ENCODE measurements at places on chromosomes 1 and 21. TPM values are rescaled to one million over a fixed set of nuclear protein-coding genes. Genes with fewer than 3 reads are reported as not detected.

DNA sequence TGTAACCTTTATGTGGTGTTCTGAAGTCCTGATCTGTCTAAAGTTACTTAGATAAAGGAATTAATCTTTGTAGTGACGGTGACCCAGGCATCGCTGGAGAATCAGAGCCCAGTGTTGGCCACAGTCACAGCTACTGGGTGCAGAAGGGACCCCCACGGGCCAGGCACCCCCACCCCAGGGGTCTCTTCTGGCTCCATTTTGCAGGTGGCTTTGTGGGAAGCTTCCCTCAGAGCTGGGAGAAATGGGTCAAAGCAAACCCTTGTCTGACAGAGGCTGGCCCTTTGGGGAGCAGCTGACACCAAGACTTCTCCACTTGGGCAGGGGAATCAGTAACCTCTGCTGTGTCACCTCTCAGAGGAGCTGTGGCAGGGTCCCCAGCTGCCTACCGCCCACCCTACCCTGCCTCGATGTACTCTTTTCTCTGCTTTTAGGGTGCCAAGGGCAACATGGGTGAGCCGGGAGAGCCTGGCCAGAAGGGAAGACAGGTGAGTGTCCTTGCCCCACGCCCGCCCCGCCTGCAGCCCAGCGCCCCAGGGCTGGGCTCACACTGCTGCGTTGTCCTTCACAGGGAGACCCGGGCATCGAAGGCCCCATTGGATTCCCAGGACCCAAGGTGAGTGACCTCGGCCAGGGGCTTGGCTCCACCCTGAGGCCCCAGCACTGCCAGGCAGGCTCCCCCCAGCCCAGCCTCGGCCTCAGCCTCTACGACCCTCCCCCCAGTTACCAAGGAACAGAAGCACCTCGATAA, 17.7 kb downstream of the COL6A2 start:
- DNase-seq: peak; percentile 14
- no peaks in the 10 kb centered on the region for H3K4me1 ChIP-seq
- no peak overlapping the region for H3K27ac ChIP-seq
- no peak overlapping the region for H3K4me3 ChIP-seq
- peaks cover 86% of the 10 kb centered on the region for H3K36me3 ChIP-seq

GRCh38 chr21:15247613-15248012, 182.8 kb upstream of the NRIP1 start:
- H3K4me3 ChIP-seq: no peak overlapping the region
- no peak overlapping the region for H3K27ac ChIP-seq
- H3K36me3 ChIP-seq: no peaks in the 10 kb centered on the region
- H3K4me1 ChIP-seq: no peaks in the 10 kb centered on the region
- no peak for DNase-seq
- H3K27me3 ChIP-seq: no peaks in the 10 kb centered on the region

- no peaks in the 10 kb centered on the region for H3K4me1 ChIP-seq
- no peak overlapping the region for H3K27ac ChIP-seq
- no peaks in the 10 kb centered on the region for H3K27me3 ChIP-seq
- no peaks in the 10 kb centered on the region for H3K36me3 ChIP-seq
- no peak overlapping the region for H3K4me3 ChIP-seq
Measured at GRCh38 chr1:220431554-220432239, 96.2 kb upstream of the MARK1 start.

DNA sequence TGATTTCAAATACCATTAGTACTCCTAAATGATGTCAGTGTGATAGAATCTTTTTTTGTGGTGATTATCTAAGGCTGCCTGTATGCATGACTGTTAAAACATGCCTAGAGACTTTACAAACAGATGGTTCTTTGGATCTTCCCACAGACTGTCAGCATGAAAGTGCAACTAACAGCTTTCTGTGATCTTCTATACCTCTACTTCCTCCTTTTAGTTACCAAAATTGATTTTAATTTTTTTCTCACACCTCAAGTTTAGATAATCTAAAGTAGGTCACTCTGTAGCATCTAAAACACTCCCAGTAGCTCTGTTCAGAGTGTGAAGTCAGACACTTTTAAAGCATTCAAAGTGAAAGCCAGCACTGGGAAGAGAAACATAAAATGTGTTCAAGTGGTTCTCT, 534.5 kb downstream of the PTPRC start:
- no peak overlapping the region for H3K27ac ChIP-seq
- no peak overlapping the region for H3K4me3 ChIP-seq
- no peaks in the 10 kb centered on the region for H3K4me1 ChIP-seq
- H3K36me3 ChIP-seq: no peaks in the 10 kb centered on the region

- peak overlapping the region; percentile 18 for H3K27ac ChIP-seq
- H3K4me3 ChIP-seq: peak overlapping the region; percentile 49
- no peaks in the 10 kb centered on the region for H3K27me3 ChIP-seq
- DNase-seq: no peak
- H3K36me3 ChIP-seq: no peaks in the 10 kb centered on the region
Measured at GRCh38 chr1:168348146-168348709, 67.6 kb downstream of the TBX19 start.

- peaks cover 52% of the 10 kb centered on the region for H3K4me1 ChIP-seq
- no peaks in the 10 kb centered on the region for H3K36me3 ChIP-seq
- no peak for DNase-seq
- H3K4me3 ChIP-seq: no peak overlapping the region
- no peak overlapping the region for H3K27ac ChIP-seq
Measured at GRCh38 chr1:2541619-2542245, 11.7 kb upstream of the HES5 start.

DNA sequence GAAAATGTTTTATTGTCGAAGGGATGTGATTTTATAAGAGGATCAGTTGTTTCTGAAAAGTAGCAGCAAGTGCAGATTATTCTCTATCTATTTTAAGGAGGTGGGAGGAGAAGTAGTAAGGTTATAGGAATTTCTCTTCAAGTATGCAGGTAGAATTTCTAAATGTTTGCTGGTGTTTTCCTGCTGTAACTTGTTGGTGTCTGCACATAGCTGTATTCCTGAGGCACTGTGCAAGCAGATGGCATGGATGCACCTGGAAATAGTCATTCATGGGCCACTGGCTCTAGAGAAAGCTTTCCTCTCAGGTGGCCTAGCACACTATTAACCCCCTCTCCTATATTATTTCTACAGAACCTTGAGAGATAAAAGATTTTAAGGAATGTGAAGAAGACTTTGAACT, 30.3 kb upstream of the PODN start:
- no peak overlapping the region for H3K27ac ChIP-seq
- no peaks in the 10 kb centered on the region for H3K27me3 ChIP-seq
- no peak for DNase-seq
- H3K4me3 ChIP-seq: no peak overlapping the region

- H3K36me3 ChIP-seq: no peaks in the 10 kb centered on the region
- no peaks in the 10 kb centered on the region for H3K27me3 ChIP-seq
- H3K4me3 ChIP-seq: no peak overlapping the region
- H3K27ac ChIP-seq: no peak overlapping the region
- DNase-seq: no peak
Measured at GRCh38 chr1:194055536-194055935, 869.1 kb upstream of the B3GALT2 start.

GRCh38 chr21:41582866-41583265, 74.9 kb upstream of the TMPRSS2 start:
- no peak for DNase-seq
- no peaks in the 10 kb centered on the region for H3K4me1 ChIP-seq
- no peak overlapping the region for H3K4me3 ChIP-seq
- H3K36me3 ChIP-seq: no peaks in the 10 kb centered on the region

GRCh38 chr1:174114788-174115448, 44.4 kb upstream of the RABGAP1L start:
- H3K4me1 ChIP-seq: no peaks in the 10 kb centered on the region
- no peak for DNase-seq
- H3K27me3 ChIP-seq: no peaks in the 10 kb centered on the region
- H3K27ac ChIP-seq: no peak overlapping the region
- no peak overlapping the region for H3K4me3 ChIP-seq

DNA sequence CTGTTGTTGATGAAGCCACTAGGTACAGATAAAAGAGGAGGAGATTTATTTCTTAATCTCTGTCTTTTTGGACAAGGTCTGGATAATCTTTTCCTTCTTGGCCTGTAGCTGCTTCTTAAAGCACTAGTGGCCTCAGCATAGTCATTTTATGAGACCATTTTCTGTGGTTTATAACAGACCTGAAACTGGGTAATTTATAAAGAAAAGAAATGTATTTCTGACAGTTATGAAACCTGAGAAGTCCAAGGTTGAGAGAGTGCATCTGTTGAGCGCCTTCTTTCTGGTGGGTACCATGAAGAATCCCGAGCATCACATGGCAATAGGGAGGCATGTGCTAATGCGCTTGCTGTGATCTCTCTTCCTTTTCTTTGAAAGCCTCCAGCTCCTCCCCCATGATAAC, 36.7 kb upstream of the PDC start:
- H3K4me1 ChIP-seq: peaks cover 7% of the 10 kb centered on the region
- no peak overlapping the region for H3K4me3 ChIP-seq
- H3K36me3 ChIP-seq: no peaks in the 10 kb centered on the region
- DNase-seq: no peak
- no peaks in the 10 kb centered on the region for H3K27me3 ChIP-seq

DNA sequence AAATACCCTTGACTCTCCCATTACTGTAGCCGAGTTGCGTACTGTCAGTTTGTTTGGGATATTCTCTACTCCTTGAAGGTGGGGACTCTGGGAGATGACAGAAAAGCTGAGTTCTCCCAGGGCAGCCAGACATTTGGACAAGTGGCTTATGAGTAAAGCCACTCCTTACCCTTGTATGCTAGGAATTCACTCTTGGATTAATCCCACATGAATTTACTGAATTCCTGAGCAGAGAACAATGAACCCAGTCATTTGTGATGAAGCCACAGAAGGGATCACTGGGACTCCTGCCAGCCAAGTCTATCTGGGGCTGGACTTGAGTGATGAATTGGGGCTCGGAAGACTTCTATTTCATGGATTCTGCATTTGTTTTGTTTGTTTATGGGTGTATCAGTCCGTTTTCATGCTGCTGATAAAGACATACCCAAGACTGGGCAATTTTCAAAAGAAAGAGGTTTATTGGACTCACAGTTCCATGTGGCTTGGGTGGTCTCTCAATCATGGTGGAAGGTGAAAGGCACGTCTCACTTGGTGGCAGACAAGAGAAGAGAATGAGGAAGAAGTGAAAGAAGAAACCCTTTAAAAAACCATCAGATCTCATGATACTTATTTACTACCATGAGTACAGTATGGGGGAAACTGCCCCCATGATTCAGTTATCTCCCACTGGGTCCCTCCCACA, 25.1 kb downstream of the C1orf116 start:
- H3K36me3 ChIP-seq: no peaks in the 10 kb centered on the region
- peak overlapping the region; percentile 75 for H3K27ac ChIP-seq
- no peak for DNase-seq

GRCh38 chr1:215530401-215530984, 36.6 kb upstream of the KCTD3 start:
- DNase-seq: no peak
- no peak overlapping the region for H3K4me3 ChIP-seq
- no peaks in the 10 kb centered on the region for H3K36me3 ChIP-seq
- H3K4me1 ChIP-seq: no peaks in the 10 kb centered on the region
- H3K27ac ChIP-seq: no peak overlapping the region
- H3K27me3 ChIP-seq: no peaks in the 10 kb centered on the region

DNA sequence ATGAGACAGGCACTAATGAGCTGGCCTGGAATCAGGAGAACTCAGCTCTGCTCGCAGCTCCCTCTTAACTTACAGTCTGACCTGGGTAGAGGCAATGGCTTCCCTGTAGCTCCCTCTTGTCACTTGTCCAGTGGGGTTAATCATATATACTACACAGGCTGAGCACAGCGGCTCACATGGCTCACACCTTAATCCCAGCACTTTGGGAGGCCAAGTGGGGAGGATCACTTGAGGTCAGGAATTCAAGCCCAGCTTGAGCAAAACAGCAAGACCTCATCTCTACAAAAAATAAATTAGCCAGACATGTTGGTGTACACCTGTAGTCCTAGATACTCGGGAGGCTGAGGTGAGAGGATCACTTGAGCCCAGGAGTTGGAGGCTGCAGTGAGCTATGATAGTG, 4.2 kb downstream of the S100A6 start:
- no peak for DNase-seq
- H3K4me3 ChIP-seq: no peak overlapping the region
- peak overlapping the region; percentile 98 for H3K27ac ChIP-seq
- peaks cover 46% of the 10 kb centered on the region for H3K4me1 ChIP-seq
- H3K36me3 ChIP-seq: no peaks in the 10 kb centered on the region

GRCh38 chr1:89954401-89954800, 40.5 kb upstream of the ZNF326 start:
- H3K36me3 ChIP-seq: no peaks in the 10 kb centered on the region
- DNase-seq: no peak
- no peaks in the 10 kb centered on the region for H3K4me1 ChIP-seq

DNA sequence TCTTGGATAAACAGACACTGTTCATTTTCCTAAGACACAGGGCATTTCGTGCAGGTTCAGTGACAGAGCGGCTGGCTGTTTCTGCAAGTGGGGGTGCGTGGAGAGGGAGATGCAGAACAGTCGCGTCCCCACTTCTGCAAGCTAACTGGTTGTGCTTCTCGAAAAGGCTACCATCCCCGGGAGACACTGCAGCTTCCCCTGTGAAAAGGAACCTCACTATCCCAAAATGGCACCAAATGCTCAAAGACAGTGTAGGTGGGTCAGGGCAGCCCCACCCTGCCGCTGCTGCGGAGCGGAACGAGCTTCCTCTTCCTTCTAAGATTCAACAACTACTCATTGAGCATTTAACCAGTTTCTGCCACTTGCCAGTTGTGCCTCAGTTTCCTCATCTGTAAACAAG, 19.2 kb upstream of the BACE2 start:
- H3K4me1 ChIP-seq: no peaks in the 10 kb centered on the region
- no peak overlapping the region for H3K27ac ChIP-seq
- DNase-seq: peak; percentile 36
- H3K36me3 ChIP-seq: no peaks in the 10 kb centered on the region

DNA sequence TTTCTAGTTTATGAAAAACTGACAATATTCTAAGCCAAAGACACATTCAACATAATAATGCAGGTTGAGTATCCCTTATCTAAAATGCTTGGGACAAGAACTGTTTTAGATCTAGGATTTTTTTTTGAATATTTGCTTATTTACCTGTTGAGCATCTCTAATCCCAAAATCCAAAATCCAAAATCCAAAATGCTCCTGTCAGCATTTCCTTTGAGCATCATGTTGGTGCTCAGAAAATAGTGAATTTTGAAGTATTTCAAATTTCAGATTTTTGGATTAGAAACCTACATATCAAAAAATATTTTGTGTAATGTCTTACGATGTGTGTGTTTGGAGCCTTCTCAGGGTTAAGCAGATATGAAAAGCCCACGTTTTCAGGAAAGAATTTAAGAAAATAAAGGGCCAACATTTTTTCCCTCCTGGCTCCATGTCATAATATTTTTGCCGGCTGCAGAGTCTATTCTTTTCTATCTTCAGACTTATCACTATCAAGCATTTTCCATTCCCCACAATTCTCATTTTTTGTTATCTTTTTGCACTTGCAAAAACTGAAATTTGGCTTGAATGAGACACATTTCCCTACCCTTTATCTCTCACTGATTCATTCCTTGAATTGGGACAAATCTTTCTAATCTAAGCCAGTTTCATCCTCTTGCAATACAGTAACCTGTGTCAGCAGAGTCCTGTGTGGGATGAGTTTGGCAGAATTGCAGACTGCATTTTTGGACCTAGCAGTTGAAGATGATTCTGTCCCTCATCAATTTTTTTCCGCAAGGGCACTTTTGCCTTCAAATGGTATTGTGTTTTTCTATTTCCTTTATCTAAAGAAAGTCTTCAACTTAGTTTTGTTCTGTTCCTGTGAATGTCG, 233.9 kb downstream of the DISC1 start:
- no peaks in the 10 kb centered on the region for H3K27me3 ChIP-seq
- no peaks in the 10 kb centered on the region for H3K36me3 ChIP-seq
- H3K4me1 ChIP-seq: no peaks in the 10 kb centered on the region
- H3K27ac ChIP-seq: no peak overlapping the region

Gene CD5L
- total RNA-seq: 1.4 TPM

Gene COL6A1
- 61.9 TPM for total RNA-seq

Gene LCE2C
- not detected for total RNA-seq

Gene USP1
- 36.2 TPM for total RNA-seq
